ENCODE measurements at places on chromosomes 1 and 21. TPM values are rescaled to one million over a fixed set of nuclear protein-coding genes. Genes with fewer than 3 reads are reported as not detected.

GRCh38 chr1:81880781-81881180 lies 80.0 kb downstream of the ADGRL2 start:
- DNase-seq: no peak

DNA sequence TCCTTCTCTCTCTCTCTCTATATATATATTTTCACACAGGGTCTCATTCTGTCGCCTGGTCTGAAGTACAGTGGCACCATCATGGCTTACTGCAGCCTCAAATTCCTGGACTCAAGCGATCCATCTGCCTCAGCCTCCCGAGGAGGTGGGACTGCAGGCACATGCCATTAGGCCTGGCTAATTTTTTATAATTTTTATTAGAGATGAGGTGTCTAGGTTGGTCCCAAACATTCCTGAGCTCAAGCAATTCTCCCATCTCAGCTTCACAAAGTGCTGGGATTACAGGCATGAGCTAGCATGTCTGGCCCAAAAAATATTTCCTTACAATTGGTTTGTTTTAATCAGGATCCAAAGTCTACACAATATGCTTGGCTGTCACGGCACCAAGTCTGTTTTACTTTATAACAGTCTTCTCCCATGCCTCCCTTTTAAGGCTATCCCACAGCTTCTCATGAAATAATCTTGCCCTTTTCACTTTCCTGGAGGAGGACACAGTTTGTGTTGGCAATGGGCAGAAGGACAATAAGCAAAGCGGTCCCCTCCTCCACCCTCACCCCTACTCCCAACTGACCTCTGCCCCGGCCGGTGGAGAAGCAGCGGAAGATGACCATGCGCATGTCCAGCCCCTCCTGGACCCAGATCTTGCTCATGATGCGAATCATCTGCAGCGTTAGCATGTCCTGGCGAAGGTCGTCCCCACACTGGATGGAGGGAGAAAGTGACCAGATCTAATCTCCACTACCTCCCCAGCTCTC lies 28.2 kb upstream of the PPP1R15B start:
- peak; percentile 83 for DNase-seq

- DNase-seq: peak; percentile 94
Observed at GRCh38 chr1:44594871-44595735, 79.2 kb downstream of the TMEM53 start.

GRCh38 chr21:42390696-42391095 lies 5.2 kb downstream of the TMPRSS3 start:
- DNase-seq: no peak

GRCh38 chr1:223711747-223712193 lies 569 bp upstream of the CAPN2 start:
- no peak for DNase-seq

DNA sequence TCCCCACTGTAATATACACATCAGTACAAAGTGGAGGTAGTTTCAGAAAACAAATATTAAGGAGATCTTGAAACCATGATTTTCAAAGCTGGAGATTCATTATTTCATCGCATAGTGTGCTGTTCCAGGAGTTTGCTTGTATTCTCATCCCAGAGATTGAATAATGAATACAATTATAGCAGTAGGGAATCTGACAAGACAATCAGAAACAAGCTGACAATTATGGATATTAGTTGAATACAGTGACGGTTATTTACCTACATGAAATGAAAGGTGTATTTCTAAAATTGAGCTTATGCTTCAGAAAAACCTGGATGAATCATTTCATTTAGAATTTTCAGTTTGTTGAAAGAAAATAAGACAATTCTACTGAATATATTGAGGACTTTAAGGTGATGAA lies 2119.0 kb downstream of the MRPL39 start:
- no peak for DNase-seq

DNA sequence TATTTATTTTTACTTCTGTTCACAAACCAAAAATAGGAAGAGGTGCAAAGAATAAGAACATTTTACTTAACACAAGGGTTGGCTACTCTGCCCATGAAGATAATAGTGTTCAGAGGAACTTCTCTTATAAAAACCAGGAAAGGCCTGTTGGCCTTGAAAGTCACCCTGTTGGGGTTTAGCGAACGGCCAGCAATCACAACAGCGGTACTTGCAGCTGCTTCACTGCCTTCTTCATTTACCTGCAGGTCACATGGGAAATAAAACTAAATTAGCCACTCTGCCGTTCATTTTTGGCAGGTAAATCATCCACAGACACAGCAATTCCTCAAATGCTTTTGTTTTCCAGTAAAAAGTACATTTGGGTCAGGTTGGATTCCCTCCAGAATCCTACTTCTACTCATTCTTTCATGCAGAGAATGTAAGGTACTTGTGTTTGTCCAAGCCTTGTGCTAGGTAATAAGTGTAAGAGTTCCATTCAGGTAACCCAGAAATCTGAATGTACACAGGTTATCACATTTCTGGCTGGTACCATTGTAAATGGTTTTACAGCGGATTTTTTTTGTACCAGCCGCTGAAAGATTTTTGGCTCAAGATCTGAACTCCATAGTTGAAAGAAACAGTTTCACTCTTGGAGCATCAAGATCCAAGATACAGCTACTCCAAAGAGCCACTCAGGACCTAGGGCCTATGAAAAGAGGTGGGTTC lies 13.1 kb downstream of the SERPINC1 start:
- DNase-seq: no peak

The OR2T33 gene
- not detected for total RNA-seq

The LGR6 gene
- 0.28 TPM for total RNA-seq

The LCE3E gene
- total RNA-seq: not detected

The MAB21L3 gene
- total RNA-seq: not detected

The SPAG17 gene
- total RNA-seq: not detected
